ELF-1 (cell line): ENCODE measurements at places on chromosomes 6 and 20.

DNA sequence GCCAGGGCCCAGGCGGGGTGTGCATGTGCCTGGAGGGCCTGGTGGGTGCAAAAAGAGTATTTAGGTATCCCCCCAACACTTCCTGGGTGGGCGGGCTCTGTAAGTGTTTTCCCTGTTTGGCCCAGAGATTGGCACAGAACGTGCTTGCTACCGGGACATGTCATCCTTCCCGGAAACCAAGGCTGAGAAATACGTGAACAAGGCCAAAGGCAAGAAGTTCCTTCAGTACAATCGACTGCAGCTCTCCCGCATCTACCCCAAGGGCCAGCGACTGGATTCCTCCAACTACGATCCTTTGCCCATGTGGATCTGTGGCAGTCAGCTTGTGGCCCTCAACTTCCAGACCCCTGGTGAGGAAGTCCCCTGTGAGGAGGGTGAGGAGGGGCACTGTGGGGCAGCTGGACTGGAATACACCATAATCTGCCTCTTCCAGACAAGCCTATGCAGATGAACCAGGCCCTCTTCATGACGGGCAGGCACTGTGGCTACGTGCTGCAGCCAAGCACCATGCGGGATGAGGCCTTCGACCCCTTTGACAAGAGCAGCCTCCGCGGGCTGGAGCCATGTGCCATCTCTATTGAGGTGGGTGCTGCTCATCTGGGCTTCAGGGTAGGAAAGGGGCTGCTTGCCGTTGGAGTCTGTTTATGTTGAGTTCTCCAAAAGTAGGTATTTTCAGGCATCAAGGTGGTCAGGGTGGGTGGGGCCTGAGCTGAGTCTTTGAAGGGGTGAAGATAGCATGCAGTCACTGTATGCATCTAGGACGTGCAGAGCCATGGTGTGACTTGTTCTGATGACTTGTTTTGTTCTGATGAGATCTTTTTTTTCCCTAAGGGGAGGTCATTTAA, 35.2 kb downstream of the PLCG1 start:
- DNase-seq, result no peak

DNA sequence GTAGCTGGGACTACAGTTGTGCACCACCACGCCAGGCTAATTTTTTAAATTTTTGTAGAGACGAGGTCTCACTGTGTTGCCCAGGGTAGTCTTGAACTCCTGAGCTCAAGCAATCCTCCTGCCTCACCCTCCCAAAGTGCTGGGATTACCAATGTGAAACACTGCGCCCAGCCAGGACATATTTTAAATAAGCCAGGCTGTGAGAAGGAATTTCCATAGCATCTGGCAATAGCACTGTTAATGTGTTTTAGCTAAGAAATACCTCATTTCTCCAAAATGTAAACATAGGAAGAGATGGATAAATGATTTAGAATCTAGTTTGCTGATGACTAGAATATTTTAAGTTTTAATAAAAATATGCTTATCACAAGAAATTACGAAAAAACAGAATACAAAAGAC, 27.0 kb upstream of the SLA2 start:
- no peak for DNase-seq

DNA sequence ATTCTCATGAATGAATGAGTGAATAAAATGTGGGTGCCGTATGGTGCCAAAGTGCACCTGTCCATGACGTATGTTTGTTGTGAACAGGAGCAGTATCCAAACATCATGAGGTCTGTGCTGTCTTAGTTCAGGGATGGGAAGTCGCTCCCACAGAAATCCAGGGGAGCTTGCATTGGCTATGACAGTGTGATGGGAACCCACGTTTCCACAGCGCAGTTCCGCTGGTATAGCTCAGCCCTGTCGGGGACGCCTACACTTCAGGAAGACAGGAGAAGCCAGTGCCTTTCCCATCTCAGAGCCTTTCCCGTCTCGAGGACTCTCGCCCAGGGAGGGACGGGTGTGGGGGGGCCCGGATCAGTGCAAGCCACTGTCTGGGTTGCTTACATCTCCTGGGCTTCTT, 69.8 kb downstream of the DACT2 start:
- no peak for DNase-seq

GRCh38 chr6:100468016-100468622, 3.4 kb upstream of the SIM1 start:
- no peak for DNase-seq

DNA sequence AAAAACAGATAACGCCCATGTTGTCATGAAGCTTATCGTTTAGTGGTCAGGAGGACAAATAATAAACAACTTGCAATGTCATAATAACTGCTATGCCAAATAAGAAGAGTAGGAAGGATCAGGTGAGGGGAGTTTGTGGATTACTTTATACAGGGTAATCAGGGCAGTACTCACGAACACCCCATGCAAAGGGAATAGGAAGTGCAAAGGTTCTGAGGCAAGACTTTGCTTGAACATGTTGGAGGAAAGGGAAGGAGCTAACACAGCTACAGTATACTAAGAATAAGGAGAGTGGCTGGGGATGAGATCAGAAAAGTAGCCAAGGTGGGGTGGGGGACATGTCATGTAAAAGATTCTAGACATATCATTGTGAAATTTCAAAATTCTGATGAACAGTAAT, 292.0 kb upstream of the RUNX2 start:
- no peak for DNase-seq

DNA sequence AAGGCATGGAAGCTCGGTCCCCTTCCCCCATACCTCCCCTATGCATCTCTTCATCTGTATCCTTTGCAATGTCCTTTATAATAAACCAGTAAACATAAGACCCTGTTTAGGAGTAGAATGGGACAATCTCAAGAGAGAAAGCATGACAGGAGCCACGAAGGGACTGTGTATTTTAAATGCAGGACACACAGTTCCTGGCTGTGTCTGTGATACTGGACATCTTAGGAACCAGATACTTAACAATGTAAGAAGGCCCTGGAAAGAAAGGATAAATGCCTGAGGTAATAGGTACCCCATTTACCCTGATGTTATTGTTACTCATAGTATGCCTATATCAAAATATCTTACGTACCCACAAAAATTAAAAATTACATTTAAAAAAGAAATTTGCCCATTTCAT, 36.6 kb downstream of the NUDT3 start:
- no peak for DNase-seq

GRCh38 chr6:42428326-42429041, 23.2 kb downstream of the TRERF1 start:
- DNase-seq, result no peak

DNA sequence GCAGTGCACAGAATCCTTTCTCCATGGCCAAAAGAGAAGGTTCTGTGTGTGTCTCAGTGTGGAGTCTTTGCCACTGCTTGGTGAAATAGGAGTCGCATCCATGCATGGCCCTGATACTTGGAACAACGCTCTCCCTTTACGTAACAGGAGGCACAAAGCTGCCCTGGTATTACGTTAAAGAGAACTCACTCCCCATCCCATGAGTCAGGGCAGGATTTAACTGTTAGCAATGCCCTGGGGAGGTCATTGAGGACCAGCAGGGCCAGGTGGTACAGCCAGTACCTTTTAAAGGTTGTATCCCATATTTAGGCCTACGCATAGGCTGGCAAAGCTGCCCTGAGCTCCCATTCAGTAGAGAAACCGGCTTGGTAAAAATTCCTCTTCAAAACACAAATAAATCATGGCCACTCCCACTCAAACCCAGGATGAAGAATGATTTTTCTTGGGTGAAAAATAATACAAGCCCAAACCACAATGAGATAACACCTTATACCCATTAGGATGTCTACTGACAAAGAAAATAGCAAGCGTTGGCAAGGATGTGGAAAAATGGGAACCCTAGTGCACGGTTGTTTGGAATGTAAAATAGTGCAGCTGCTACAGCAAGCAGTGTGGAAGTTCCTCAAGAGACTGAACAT, 37.1 kb downstream of the MYLK4 start:
- DNase-seq, result no peak

GRCh38 chr6:142653710-142654420, 291.1 kb downstream of the HIVEP2 start:
- no peak for DNase-seq

- no peak for DNase-seq
These were observed 90.0 kb upstream of the MAFB start for GRCh38 chr20:40778894-40779496.

GRCh38 chr6:127484212-127484863, 25.1 kb upstream of the KIAA0408 start:
- DNase-seq, result no peak

DNA sequence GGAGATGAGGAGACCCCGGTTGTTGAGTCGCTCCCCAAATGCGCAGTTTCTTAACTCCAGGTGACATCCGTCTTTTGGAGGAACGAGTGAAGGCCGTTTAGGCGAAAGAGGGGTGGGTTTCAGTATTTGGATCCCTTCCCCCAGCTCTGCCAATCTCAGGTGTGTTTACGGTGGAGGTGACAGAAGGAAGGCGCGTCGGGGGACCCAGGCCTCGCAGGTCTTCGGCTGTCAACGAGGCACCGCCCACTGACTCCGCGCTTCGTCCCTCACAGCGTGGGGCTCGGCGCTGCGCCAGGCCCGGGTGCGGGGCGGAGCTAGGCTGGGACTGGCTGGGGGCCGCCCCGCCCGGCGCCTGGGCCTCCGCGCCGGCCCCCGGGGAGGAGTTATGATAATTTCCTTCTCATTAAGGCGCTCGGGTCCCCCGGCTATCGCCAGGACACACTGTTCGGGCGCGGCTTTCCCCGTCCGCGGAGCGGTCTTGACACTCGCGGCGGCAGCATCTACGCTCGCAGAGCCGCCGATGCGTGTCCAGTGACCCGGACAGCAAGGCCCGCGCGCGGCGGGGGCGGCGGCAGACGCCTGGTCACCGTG, at the start of gene TFAP2C:
Gene TFAP2C (plus strand): TSS at position 434 of the 591 bp plus-strand sequence. CDS start 239 bp downstream, outside the sequence.
- DNase-seq, result peak; percentile 92

- DNase-seq, result no peak
These were observed 17.1 kb downstream of the MRPL14 start for GRCh38 chr6:44110005-44110676.

DNA sequence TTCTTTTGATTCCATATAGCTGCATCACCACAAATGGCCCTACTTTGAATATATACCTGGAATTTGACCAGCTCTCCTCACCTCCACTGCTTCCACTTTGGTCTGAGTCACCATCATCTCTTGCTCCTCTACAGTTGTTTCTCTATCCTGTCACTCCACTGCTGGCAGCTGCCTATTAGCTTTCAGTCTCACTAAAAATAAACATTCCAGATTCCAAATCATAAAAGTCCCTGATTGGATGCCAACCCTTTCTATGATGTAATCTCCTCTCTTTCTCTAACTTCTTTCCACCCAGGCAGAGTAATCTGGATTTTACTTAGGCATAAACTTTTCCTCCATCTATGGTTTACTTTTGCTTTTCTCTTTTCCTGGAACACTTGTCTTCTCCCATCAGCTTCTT, 49.1 kb downstream of the RFPL4B start:
- DNase-seq, result no peak

DNA sequence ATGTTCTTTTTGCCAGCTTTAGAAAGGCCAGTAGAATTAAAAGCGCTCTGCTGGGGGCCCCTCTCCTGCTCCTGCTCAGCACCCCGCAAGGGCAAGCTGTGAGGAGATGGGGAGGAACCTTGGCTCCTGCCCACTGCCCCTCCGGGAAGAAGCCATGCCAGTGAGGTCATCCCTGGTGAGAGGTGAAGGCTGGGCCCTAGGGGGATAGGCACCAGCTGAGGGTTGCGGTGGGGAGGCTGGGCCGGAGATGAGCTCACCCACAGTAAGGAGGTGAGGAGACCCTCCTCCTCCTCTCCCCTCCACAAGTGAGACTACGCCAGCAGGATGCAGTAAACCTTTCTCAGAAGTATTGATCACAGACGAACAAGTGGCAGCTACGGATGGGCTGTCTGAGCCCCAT, 32.1 kb downstream of the LRFN2 start:
- DNase-seq, result no peak

- DNase-seq, result no peak
These were observed 3.8 kb downstream of the CEBPB start for GRCh38 chr20:50194422-50194830.

DNA sequence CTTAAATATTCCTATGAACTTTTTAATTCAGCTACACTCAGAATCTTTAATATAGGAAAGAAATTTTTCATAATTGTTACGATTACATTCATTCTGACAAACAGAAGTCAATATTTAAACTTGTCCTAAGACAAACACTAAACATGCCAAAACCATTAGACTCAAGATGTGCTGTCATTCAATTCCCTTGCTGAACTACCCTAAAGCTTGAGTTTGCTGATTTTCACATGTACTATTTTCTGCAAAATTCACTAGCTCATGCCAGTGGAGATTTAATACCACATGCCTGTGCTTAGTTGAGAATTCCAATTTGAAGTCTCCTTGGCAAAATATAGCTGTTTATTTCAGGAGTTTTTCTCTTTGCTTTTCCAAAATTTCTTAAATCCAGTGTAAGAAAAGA, 448.0 kb downstream of the COL12A1 start:
- no peak for DNase-seq

DNA sequence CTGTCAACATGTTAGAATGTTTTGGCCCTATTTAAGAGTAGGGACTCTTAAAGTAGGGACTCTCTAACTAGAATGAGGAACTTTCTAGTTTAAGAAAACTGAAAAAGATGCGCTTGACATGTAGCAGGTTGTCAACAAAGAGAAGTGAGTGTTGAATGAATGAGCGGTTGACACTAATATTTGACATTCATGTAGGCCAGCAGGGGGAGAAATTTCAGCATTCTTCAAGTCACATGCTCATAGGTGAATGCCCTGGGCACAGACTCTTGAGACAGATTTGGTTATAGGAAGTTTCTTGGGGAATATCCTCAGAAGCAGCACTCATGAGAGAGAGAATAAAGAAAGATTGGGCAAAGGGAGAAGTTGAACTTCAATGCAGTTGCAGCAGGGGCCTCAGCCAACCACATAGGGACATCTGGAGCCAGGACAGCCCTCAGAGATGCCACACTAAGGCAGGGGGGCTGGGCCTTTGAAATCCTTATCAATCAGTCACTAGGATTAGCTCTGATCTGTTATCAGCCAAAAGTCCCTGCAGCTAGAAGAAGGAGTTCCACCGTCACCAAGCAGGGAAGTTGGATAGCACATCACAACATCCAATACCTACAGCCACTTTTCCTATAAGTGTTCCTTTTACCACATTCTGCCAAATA, 145.1 kb upstream of the FKBP1C start:
- peak; percentile 44 for DNase-seq

- DNase-seq, result no peak
These were observed 55.0 kb downstream of the QKI start for GRCh38 chr6:163469459-163469985.

DNA sequence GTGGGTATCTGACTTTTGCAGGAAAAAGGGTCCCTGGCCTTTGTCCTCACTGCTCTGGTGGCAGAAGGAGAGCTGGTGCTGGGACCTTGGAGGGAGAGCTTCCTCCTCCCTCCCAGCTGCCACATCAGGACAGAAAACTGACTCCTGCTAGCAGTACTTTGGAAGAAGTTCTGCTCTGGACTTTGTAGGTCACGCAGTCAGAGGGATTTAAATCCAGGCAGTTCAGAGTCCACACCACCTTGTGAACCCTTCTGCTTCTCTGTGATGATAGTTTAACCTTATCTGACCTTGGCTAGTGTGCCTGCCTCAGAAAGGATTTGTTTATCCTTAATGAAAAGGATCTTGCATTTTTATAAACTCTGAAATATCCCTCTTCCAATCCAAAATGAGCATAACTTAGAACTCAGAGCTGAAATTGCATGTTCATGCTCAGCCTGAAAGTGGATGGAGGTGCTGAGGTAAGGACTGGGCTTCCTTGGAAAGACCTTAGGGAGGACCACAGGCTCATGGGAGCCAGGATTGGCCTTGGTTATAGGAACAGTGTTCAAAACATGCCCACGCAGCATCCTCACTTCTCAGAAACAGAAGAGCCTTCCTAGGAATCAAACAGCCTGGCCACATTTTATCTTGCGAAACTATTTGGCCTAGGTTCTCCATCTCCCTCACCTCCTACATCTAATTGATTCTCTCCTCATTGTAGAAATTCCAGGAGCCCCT, 123.9 kb upstream of the SASH1 start:
- DNase-seq, result no peak

GRCh38 chr20:5638023-5638422, 112.2 kb upstream of the SHLD1 start:
- DNase-seq, result no peak
